ENCODE measurements at places on chromosomes 13 and 19.
A peak's percentile ranks its signal among the peaks of the same experiment; 100 is the strongest.

- DNase-seq = no peak
Observed at GRCh38 chr13:31394506-31394905, 194.7 kb downstream of the B3GLCT start.

- DNase-seq = no peak
Observed at GRCh38 chr13:20101467-20102316, 59.2 kb downstream of the GJA3 start.

DNA sequence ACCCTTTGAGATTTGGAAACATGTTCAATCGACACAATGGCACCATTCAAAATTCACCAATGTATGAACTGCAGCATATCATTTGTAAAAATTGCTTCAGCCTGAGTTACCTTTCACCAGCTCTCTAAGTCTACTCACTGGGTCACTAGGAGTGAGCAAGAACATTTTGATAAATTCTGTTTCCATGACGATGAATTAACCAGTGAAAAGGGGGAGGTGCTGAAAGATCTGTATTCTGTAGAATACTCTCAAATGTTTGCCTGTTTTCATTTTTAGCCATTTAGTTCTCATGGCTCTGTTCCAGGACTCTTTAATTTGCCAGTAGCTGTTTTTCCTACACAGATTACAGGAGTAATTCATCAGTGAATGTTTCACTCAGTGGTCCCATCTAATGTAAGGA is 883.4 kb downstream of the DIAPH3 start:
- no peak for DNase-seq

- DNase-seq = peak; percentile 80
Observed at GRCh38 chr19:45428384-45429231, 4.9 kb upstream of the ERCC1 start.

GRCh38 chr13:113466383-113466782 is 13.1 kb upstream of the ADPRHL1 start:
- DNase-seq = no peak

GRCh38 chr13:62309904-62310303 is 894.3 kb upstream of the PCDH20 start:
- no peak for DNase-seq

- no peak for DNase-seq
Observed at GRCh38 chr19:48961673-48962028, 3.5 kb upstream of the FTL start.

- no peak for DNase-seq
Observed at GRCh38 chr13:41150058-41150457, 17.5 kb upstream of the KBTBD6 start.

- DNase-seq = no peak
Observed at GRCh38 chr13:113140677-113141600, 17.5 kb upstream of the PROZ start.

GRCh38 chr19:42277821-42278451 is 8.9 kb downstream of the CIC start:
- peak; percentile 78 for DNase-seq

- DNase-seq = no peak
Observed at GRCh38 chr19:38805180-38805579, 7.6 kb downstream of the LGALS4 start.

DNA sequence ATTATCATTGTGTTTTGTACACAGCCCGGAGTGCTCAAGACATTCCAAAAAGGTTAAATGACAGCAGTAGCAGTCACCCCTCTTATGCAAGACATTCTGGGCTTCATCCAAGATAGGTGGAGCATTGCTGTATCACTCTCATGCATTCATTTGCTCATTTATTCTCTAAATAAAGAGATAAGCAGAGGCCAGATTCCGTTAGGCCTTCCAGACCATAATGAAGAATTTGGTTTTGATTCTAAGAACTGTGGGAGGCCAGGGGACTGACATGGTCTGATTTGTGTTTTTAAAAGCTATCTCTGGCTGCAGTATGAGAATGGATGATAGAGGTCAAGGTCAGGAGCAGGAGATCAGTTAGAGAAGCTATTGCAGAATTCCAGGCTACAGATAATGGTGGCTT is 145.8 kb downstream of the KCNRG start:
- no peak for DNase-seq

DNA sequence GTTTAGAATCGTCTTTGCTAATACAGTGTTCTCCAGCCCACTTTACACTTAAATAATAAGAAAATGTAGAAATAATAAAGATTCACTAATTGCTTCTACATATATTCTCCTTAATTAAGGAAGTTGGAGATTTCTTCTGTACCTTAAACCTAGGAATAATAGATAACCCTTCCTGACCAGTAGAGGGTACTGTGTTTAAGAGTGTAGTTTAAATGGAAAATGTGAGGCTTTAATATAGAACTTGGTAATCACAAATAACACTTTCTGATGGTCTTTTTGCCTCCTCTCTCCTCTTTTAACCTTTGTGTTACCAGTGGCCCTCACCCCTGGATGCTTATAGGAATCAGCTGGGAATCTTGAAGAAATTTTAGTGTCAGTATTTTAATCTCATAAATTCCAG is 20.7 kb downstream of the POMP start:
- no peak for DNase-seq

DNA sequence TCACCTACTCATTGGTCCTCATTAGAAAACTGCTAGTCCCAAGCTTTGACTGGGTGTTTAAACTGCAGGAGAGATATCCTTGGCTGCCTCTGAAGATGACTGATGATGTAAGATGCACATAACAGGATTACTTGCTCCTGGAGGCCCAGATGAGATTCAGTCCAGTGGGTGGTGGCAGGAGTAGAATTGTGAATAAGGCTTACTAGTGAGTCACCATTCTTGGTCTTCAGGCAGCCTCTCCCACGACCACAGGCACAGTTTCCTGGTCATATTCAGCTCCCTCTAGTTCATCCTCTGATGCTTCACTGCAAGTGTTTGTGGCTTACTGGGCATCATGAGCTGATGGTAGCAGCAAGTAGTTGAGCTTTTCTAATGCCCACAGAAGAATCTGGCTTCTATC is 12.1 kb downstream of the SERTM1 start:
- DNase-seq = no peak

DNA sequence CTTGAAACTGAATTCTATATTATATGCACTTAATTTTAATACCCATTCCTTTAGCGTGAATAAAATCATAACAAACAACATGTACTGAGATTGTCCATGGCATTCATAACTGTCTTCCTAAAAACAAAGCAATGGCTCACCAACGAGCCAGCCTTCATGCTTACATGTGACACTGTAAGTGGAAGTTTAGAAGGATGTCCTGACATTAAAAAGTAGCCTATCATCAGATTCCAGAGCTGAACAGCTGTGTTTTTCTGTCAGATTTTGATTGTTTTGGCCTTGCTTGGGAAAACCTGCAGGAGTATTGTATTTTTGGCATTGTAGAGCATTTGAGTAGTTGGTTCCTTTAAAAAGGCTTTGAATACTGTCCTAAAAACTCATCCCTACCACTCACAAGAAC is 21.3 kb downstream of the ANKRD10 start:
- no peak for DNase-seq

DNA sequence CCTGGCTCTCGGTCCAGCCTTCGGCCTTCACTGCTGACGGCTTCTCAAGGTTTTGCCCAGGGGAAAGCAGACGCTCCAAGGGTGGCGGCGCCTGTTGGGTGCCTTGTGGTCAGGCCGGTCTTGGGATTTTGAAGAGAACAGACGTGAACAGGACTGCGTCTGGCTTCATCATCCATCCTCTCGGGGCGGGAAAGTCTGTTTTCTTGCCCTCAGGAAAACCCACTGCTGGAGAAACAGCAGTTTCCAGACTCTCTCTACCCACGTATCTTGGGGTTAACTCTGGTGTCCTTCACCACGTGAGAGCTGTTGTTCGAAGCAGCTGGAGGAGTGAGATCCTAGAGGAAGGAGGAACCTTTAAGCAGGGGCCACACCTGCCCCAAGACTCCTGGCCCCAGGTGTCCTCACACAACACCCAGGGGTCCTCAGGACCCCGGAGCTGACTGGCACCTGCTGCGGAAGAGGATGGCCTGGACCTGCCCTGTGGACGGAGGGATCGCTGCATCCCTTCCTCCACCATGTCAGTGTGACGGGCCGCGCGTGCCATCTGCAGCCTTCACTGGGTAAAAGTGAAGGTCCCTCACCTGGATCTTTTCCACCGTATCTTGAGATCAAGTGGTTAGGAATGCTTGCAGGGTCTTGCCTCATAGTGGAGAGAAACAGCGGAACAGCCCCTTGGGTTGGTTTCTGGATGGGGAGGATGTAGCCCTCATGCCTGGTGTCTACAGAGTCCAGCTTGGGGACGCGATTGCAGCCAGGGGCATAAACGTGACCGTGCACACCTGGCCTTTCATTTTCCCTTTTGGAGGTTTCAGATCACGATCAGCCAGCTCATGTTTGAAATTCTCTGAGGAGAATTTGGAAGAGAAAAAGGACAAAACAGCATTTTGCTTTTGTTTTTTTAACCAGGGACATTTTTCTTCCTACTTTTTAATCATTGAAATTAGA is 69.5 kb upstream of the MCF2L start:
- DNase-seq = no peak

GRCh38 chr13:113656003-113656588 is 1.9 kb downstream of the ATP4B start:
- DNase-seq = no peak

GRCh38 chr19:1379126-1379905 is 4.4 kb upstream of the NDUFS7 start:
- DNase-seq = no peak

DNA sequence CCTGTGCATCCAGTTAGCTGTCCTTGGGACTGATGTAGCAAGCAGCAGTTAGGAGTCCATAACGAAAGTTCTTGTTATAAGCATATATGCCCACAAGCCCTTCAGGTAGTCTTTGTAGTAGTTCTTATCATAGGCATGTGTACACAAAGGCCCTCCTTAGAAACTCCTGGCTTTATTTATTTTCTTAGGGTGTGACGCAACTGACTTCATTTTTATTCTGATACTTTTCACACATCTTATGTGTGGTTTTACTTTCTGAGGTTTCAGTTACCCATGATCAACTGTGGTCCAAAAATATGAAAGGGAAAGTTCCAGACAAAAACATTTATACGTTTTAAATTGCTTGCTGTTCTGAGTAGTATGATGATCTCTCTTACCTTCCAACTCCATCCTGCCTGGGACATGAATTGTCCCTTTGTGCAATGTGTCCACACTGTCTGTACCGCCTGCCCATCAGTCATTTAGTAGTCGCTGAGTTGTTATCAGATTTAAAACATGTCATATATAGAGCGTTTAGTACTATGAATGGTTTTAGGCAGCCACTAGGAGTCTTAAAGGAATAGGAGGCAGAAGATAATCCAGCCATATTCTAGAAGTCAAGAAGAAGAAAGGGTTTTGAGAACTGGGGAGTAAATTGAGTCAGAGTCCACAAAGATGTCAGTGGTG is 19.4 kb downstream of the GPC5 start:
- no peak for DNase-seq

DNA sequence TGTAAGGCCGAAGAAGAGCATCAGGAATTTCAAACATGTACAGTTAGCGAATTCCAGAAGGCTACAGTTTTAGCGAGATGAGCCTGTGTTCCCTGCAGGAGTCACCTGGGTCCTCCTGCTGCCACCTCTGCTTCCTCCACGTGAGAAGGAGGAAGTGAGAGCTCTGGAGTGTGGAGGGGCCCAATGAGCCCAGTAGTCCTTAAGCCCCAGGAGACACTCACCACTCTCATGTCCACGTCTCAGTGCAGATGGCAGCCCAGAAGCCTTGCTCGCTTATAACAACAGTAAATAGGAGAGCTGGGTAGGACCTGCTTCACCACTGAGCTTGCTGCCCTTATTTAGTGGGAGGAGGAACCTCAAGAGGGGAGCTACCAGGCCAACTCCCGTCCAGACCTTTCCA is 44.3 kb downstream of the SERP2 start:
- peak; percentile 30 for DNase-seq

DNA sequence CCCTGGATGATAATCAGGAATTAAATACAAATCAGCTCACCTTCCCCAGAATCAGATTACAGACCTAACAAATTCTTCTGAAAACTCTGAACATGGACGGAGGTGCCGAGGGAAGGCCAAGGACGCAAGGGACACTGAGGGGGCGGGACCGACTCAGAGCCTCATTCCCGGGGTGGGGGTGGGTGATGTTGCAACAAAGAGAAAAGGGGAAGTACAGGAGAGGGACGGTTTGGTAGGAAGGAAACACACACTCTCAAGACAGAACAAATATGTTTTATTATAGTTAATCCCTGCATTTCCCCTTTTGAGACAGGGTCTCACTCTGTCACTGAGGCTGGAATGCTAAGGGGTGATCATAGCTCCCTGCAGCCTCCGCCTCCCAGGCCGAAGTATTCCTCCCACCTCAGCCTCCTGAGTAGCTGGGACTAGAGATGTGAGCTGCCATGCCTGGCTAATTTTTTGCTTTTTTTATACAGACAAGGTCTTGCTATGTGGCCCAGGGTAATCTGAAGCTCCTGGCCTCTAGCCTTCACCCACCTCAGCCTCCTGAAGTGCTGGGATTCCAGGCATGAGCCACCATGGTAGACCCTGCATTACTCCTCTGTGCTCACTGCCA is 786 bp upstream of the LILRA2 start:
- no peak for DNase-seq

- peak; percentile 64 for DNase-seq
Observed at GRCh38 chr13:98878486-98879126, 99.3 kb downstream of the DOCK9 start.

DNA sequence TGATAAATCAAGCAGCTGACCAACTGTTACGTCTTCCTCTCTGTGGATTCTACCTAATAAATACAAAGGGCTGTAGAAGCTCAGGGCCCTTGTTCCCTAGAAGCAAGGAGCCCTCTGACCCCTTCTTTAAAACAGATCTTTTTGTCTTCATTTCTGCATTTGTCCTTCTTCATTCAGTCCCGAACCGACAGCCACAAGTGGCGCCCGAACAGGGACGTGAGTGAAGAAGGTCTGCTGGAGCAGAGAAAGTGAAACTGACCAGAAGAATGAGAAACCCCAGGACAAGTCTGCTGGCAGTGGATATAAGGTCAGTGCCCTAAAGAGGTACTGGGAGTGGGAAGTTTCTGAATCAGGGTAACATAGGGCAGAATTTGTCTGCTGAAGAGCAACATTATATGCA is 13.1 kb downstream of the ZNF773 start:
- no peak for DNase-seq

DNA sequence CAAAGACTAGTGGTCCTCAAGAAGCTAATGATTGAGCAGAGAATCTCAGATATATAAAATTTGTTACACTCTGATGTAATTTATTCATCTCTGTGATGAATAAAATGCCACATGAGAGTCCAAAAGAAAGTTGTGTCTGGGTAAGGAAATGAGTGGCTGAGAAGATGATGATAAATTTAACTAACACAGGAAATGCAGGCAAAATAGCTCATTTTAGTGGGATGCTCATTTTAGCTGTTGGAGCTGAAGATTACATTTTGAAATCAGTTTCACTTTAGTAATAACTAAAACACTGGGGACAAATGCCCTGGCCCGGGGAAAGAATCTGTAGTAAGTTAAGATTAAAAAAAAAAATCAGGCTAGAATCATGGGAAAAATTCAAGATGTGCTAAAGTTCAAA is 35.2 kb downstream of the SPRY2 start:
- no peak for DNase-seq
